Stimulated activated CD8-positive, alpha-beta memory T cell treated with anti-CD3 and anti-CD28 coated beads, Interleukin-4, amount 100 ng/mL, for 24 hours (primary cell): ENCODE measurements at places on chromosomes 7 and 10.

- no peak for DNase-seq
These were observed 73.4 kb upstream of the CARD11 start for GRCh38 chr7:3117081-3117480.

DNA sequence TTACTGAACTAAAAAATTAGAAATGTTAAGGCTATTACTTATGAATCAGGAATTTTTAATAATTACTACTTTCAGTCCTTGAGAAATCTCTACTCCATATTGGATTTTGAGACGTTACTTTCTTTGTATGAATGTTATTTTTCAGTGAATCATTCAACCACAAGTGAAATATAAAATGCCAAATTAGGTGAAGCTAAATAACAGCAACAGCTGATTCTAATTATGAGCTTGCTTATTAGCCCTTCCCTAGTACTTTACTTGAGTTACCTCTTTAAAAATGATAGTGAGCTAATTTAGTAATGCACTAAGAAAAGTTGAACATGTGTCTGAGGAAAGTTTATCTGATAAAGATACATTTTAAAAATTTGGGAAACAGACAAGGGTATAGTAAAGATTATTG, 51.4 kb downstream of the PCGF5 start:
- no peak for DNase-seq

GRCh38 chr10:100745882-100746783, 751 bp downstream of the PAX2 start:
- DNase-seq, result no peak

- DNase-seq, result peak; percentile 4
These were observed 866 bp downstream of the CNOT4 start for GRCh38 chr7:135508883-135509588.

DNA sequence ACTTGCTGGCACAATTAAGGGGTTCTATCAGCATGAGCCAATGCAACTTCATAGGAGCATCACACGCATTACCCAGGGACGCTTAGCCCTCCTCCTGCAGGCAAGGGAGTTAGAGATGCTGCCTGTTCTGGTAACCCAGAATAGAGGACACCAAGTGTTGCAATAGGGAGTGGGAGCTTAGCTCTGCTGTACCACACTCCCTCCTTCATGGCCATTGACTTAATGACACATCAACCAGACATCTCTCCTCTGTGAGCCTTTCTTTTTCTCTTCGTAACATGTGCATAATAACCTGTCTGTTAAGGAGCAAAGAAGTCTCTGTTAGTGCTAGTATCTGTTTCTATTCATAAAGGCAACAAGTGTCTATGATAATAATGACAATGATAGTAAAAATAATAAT, 282.4 kb downstream of the SORCS3 start:
- no peak for DNase-seq

GRCh38 chr10:77245953-77246352, 391.7 kb downstream of the KCNMA1 start:
- no peak for DNase-seq

- DNase-seq, result no peak
These were observed 12.7 kb downstream of the CNTNAP2 start for GRCh38 chr7:146129296-146129695.

GRCh38 chr7:1852517-1853430, 182.7 kb downstream of the ELFN1 start:
- no peak for DNase-seq

DNA sequence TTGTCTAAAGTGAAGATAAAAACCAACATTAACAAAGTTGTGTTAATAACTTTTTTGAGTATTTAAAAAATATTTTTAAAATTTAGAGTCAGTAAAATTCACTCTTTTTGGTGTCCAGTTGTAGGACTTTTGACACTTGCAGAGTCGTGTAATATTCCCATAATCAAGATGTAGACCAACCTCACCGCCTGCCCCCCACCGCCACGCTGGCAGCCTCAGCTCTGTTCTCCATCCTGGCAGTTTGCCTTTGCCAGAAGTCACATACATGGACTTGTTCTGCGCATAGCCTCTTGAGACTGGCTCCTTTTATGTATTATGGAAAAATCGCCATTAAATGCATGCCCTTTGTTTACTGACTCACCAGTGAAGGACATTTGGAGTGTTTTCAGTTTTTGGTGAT, 27.3 kb upstream of the SYCE1 start:
- DNase-seq, result no peak

DNA sequence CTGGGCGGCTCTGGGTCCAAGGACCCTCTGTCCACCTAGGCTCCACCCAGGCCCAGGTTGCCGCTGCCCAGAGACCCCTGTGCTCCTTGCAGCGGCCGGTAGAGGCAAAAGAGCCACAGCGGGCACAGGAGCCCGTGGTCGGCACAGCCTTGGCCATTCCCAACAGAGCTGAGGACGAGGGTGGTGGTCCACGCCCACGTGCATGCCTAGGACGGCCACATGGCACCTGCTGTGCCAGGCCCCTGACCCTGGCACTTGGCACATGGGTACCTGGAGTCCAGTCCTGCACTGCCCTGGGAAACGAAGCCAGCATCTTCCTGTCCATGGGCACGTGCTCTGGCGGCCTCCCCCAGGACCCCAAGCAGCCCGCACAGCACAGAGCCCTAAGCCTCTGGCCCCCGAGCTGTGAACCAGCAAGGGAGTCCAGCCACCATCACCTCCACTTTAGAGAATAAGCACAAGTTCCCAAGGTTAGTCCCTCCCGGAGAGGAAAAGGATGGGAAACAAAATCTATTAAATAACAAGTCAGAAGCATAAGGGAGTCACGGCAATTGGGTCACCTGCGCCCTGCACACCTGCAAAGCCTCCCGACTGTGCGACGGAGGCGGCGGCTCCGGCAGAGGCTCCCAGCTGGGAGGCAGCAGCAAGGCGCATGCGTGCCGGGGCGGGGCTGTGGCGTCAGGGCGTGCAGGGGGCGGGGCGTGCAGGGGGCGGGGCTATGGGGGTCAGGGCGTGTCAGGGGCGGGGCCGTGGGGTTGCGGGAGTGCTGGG, 59.1 kb downstream of the STK32C start:
- peak; percentile 14 for DNase-seq

DNA sequence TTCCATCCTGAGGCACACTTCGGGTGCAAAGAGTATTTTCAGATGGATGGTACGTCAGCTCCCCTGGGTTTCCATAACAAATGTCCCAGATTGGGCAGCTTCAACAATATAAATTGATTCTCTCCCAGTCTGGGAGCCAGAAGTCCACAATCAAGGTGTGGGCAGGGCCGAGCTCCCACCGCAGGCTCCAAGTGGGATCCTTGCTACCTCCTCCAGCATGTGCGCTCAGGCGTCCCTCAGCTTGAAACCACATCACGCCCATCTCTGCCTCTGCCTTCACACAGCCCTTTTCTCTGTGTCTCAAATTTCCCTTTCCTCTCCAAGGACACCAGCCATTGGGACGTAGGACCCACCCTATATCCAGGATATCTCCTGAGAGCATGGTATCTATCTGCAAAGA, 153.5 kb downstream of the DIP2C start:
- DNase-seq, result no peak

DNA sequence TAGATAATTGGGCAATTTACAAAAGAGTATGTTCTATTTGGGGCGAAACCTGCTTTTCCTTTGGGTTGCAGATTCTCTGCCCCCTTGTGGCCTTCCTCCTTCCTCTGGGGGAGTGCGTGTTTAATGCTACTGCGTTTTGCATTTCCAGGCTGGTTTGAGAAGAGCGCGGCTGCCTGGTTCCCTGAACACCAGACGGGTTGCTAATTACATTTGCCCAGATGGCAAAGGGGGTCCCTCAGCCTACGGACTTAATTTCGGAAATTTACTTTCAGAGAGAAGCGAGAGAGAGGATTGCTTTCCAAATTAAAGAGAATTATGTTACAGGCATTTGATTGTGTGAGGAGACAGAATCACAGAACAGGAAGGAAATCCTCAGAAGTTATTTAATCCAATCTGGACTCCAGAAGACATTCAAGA, 91.9 kb upstream of the JAZF1 start:
- peak; percentile 6 for DNase-seq

DNA sequence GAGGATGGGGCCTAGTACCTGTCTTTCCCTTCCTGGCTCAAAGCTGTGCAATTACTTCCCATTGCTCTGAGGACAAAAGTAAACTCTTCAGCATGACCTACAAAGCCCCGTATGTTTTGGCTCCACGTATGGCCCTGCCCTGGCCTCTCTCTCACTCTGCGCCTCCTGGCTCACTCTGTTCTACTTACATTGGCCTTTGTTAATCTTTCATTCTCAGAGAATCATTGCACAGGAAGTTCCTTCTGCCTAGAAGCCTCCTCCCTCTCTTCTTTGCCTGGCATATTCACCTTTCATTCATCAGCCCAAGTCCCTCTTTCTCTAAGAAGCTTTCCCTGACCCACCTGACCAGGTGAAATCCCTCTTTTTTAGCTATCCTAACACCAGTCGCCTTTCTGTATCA, 23.9 kb downstream of the LIPM start:
- DNase-seq, result no peak

- DNase-seq, result no peak
These were observed 462.7 kb downstream of the PHTF2 start for GRCh38 chr7:78261302-78261701.

- DNase-seq, result no peak
These were observed 1.4 kb downstream of the GPR141 start for GRCh38 chr7:37684927-37685326.
